HCT116 (cell line): ENCODE measurements at places on chromosomes 13 and 19. TPM values are rescaled to one million over a fixed set of nuclear protein-coding genes. Genes with fewer than 3 reads are reported as not detected.

GRCh38 chr13:110528911-110529310, 32.6 kb downstream of the RAB20 start:
- H3K27ac ChIP-seq, result no peak overlapping the region
- no peak overlapping the region for H3K4me3 ChIP-seq
- H3K36me3 ChIP-seq, result no peaks in the 10 kb centered on the region
- H3K27me3 ChIP-seq, result no peaks in the 10 kb centered on the region

- no peaks in the 10 kb centered on the region for H3K27me3 ChIP-seq
- H3K27ac ChIP-seq, result no peak overlapping the region
- no peaks in the 10 kb centered on the region for H3K4me1 ChIP-seq
Observed at GRCh38 chr19:49339301-49340068, 4.3 kb downstream of the CD37 start.

GRCh38 chr13:107348471-107348870, 780.5 kb upstream of the ARGLU1 start:
- H3K27me3 ChIP-seq, result no peaks in the 10 kb centered on the region
- H3K4me3 ChIP-seq, result no peak overlapping the region
- no peaks in the 10 kb centered on the region for H3K4me1 ChIP-seq
- no peak overlapping the region for H3K27ac ChIP-seq
- no peaks in the 10 kb centered on the region for H3K36me3 ChIP-seq

GRCh38 chr19:29540114-29540513, 14.3 kb downstream of the VSTM2B start:
- H3K27ac ChIP-seq, result no peak overlapping the region
- peaks cover 7% of the 10 kb centered on the region; the same call in 1 of the 2 replicates for H3K27me3 ChIP-seq
- no peak for DNase-seq
- no peaks in the 10 kb centered on the region for H3K4me1 ChIP-seq

GRCh38 chr19:30883071-30883470, 466.2 kb downstream of the TSHZ3 start:
- no peaks in the 10 kb centered on the region for H3K27me3 ChIP-seq
- no peaks in the 10 kb centered on the region for H3K4me1 ChIP-seq
- H3K27ac ChIP-seq, result no peak overlapping the region
- H3K4me3 ChIP-seq, result no peak overlapping the region

DNA sequence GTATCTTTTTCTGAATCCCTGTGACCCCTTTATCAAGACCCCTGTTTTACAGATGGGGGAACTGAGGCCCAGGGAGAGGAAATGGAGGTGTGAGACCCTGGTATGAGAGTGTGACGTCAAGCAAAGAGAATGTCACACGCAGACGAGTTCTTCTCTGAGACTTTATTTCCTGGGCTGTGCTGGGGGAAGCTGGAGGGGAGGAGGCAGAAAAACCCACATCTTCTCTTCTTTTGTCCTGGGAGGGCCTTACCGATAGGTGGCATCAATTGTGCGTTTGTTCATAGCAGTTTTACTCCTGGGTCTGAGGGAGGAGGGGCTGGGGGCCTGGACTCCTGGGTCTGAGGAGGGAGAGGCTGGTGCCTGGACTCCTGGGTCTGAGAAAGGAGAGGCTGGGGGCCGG, 4.9 kb upstream of the KLK15 start:
- H3K36me3 ChIP-seq, result no peaks in the 10 kb centered on the region
- H3K27ac ChIP-seq, result no peak overlapping the region
- H3K27me3 ChIP-seq, result 0 out of 2 replicates have a peak, but pooled peaks cover 7% of the 10 kb centered on the region
- H3K4me3 ChIP-seq, result no peak overlapping the region
- H3K4me1 ChIP-seq, result peaks cover 15% of the 10 kb centered on the region

DNA sequence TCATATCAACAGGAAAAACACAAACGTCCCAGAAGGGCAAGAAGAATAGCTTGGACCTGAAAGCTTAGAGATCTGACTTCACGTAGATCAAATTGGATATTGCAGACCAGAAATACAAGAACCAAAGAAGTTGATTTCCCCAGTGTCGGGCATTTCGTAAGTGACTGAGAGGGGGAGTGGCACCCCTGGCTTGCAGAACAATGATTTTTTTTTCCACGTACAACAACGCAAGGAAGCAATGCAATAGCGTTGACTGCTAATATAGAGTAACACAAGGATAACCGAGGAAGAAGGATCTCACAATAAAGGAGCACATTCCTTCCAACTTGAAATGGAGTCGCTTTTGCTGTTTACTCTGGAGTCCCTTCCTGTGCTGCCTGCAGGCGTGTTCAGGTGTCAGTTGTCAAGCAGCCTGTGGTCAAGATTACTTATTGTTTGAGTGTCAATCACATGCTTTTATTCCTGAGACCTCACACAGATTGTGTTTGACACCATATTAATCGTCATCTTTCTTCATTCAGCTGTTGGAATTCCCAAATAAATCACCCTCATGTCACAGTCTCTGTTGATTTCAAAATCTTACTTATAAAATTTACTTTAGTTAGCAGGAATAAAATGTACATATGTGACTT, 139.4 kb downstream of the FREM2 start:
- no peak overlapping the region for H3K27ac ChIP-seq
- DNase-seq, result no peak
- H3K27me3 ChIP-seq, result no peaks in the 10 kb centered on the region

GRCh38 chr13:97021241-97021640, 27.0 kb upstream of the OXGR1 start:
- H3K4me3 ChIP-seq, result no peak overlapping the region
- DNase-seq, result no peak
- no peaks in the 10 kb centered on the region for H3K27me3 ChIP-seq
- no peak overlapping the region for H3K27ac ChIP-seq
- H3K36me3 ChIP-seq, result no peaks in the 10 kb centered on the region

DNA sequence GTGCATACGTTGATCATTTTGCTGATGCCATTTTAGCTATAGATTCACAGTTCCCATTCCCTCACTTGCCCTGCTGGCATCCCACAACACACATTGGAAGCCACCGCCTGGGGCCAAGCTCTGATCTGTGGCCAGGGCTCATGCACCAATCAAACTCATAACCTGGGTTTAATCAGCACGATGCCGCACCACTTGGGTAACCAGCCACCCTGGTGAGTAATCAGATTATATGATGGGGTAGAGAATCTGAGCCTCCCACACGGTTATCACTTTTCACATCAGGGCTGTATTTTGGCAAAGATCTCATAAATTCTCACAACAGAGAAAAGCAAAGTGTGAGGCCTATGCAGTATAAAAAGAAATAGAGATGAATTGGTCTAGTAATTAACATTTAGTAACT, 66.0 kb upstream of the TNFRSF19 start:
- no peak overlapping the region for H3K4me3 ChIP-seq
- 0 out of 2 replicates have a peak, but pooled peaks cover 3% of the 10 kb centered on the region for H3K27me3 ChIP-seq
- H3K27ac ChIP-seq, result no peak overlapping the region
- no peaks in the 10 kb centered on the region for H3K36me3 ChIP-seq
- no peak for DNase-seq
- H3K4me1 ChIP-seq, result no peaks in the 10 kb centered on the region

The RXFP2 gene
- total RNA-seq, result not detected

The FPR3 gene
- total RNA-seq, result not detected

The PIP5K1C gene
- 26.9 TPM for total RNA-seq
